Activated T-helper 1 cell treated with Interleukin-2 at 50 U/mL for 16 hours (primary cell): ENCODE measurements at places on chromosomes 4 and X.

GRCh38 chr4:14125375-14126129 is 498.0 kb upstream of the BOD1L1 start:
- DNase-seq: no peak

DNA sequence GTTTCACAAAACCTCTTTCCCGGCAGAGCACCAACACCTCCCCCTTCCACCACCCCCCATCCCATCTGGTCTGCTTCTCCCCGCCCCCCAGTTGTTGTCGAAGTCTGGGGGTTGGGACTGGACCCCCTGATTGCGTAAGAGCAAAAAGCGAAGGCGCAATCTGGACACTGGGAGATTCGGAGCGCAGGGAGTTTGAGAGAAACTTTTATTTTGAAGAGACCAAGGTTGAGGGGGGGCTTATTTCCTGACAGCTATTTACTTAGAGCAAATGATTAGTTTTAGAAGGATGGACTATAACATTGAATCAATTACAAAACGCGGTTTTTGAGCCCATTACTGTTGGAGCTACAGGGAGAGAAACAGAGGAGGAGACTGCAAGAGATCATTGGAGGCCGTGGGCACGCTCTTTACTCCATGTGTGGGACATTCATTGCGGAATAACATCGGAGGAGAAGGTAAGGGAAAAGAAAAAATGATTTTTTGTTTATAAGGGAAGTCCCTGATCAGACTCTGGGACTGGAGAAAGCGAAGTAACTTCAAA is at the start of gene PDGFRA:
Gene PDGFRA, plus strand, starts transcription at position 333 of the 541 bp plus-strand sequence. CDS start 29,476 bp downstream, outside the sequence.
- DNase-seq: no peak

- no peak for DNase-seq
Measured at GRCh38 chr4:15779306-15779705, 1.2 kb downstream of the CD38 start.

GRCh38 chr4:89610236-89610635 is 226.7 kb downstream of the SNCA start:
- DNase-seq: no peak

- no peak for DNase-seq
Measured at GRCh38 chr4:85784947-85785346, 310.0 kb downstream of the ARHGAP24 start.

DNA sequence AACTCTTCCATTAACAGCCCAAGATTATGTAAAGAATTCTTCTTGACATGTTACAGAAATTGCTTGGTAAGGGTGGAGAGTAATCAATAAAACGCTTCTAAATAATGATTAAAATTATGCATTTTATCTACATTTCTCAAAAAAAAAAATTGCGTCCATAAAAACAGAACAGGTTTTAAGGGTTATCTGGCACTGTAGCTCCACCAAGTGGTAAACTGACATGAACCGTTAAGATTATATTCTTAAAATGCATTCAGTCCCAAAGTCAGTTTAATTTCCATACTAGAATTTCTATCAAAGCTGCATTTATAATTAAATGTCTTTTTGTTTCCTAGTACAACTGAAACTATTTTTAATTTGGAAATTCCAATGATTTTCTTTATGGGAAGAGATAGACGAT is 214.0 kb upstream of the UGT8 start:
- DNase-seq: no peak

DNA sequence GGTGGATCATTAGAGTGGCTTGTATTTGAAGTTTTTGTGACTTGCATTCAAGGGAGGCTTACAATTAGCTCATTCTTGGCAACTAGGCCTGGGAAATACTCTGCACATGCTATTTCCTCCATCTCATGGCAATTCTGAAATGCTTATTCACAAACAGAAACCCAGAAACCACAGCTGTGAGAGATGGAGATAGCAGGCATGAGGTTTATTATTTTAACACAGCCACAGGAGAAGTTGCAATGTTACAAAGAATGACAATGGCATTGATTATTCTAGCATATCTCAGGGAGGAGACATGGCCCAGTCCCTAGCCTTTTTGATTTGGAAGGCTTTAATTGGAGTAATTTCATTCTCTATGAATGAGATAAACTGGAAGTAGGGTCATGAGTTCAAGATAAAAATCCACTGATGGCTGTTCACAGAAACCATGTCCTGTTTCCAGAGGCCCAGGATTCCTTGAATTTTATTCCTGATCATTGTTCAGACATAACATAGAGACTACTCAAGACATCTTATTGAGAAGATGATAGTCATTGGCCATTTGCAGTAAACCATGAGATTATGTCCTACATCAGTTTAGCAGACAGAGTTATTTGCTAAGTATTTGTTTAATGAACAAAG is 123.9 kb downstream of the MID1 start:
- DNase-seq: no peak

- DNase-seq: no peak
Measured at GRCh38 chr4:114015444-114015899, 36.0 kb upstream of the ARSJ start.
